ENCODE measurements at places on chromosomes 16 and 17.

DNA sequence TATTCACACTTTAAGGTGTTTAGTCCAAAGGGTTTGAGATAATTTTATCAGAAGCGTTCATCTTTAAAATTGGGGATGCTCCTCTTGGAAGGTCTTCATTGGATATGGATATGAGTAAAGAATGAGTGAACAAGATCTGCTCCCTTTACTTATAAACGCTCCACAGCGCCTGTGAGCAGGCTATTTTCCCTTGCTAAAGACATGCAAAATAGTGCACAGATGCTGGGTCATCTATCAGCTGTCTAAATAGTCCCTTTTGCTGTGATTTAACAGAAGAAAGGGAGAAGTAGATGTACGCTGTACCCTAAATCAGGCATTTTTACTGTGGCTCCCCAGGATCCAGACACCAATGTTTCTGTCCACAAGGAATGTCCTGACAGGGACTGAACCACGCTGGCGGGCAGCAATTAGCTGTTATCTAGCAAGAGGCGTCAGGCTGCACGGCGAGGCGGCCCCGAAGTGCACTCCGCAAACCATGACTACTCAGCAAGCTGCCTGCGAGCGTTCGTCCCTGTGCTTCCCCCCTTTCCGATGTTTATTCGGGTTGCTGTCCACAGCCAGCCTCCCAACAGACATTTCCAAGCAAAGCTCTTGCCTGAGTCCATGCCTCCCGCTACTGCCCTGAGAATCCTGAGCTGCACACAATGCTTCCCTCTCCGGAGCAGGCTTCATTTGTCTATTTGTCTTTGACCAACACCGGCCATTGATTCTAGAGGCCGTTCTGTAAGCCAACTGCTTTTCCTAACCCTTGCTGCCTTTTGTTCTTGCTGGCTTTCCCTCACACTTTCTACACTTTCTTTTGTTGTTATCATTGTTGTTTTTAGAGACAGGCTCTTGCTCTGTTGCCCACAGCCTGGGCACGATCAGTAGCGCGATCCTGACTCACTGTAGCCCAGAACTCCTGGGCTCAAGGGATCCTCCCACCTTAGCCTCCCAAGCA, 55.7 kb upstream of the CNEP1R1 start:
- no peak for DNase-seq

DNA sequence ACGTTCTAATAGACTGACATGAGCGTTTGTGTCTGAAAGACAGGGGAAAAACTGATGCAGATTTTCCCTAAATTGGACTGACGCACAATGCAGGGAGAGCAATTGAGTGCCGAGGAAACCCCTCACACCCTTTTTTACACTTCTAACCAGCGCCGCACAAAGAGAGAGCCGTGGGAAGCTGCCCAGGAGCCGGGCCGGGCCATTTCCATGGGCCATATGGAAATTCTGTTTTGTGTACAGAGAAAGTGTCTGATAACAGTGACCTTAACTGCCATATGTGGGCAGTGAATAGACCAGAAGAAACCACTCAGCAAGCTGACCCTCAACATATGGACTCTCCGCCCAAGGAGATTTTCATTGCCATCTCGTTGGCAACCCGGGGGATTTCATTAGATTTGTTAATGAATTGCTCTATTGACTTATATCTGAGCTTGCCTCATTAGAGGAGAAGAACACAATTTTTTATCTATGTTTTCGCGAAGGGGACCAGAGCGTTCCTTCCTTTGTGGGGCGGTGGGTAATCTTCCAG, 225.9 kb upstream of the IRX3 start:
- no peak for DNase-seq

DNA sequence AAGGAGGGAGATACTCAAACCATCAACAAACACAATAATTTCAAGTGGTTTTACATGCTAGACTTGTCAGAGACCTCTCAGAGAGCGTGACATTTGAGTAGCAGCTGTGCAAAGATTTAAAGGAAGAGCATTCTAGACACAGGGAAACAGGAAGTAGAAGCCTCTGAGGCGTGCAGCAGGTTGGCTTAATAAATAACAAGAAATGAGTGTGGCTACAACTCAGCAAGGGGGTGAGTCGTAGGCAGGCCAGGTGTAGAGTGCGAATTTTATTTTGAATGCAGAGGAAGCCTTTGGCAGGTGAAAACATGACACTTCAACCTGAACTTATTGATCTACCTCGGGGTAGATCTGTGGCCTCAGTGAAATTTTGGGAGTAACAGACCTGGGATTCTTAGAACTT, 73.2 kb upstream of the MRTFB start:
- DNase-seq = peak; percentile 82

DNA sequence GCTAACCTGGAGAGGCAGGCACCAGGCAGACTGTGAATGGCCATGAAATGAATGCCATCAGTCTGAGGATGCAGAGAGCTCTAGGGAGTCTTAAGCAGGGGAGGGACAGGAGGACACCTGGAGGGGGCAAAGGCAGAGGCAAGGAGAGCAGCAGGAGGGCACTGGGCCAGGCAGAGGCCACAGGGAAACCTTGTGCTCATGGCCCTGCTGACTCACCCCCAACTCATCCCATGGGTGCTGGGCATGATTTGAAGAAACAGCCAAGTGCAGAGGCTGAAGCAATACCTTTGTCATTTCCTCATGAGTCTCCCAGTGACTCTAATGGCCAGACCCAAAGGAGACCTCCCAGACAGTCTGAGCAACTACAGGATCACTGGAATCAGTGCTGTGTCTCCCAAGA, 141.4 kb downstream of the TMEM132E start:
- no peak for DNase-seq

GRCh38 chr17:70128727-70129238, 40.5 kb upstream of the KCNJ2 start:
- DNase-seq = no peak

DNA sequence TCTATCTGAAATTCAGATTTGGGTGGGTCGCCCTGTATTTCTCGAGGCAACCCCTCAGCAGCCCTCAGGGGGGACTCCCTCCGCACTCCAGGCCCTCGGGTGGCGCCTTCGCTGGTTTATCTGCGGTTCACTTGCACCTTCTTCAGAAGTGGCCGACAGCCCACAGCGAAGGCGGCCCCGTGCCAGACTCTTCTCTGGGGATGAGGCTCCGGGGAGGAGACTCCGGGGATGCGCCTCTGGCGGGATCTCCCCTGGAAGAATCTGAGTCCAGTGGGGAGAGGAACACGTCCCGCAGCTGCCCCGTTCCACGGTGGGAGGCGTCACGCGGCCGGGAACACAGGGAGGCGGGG, 63.9 kb upstream of the DNAJA2 start:
- no peak for DNase-seq

DNA sequence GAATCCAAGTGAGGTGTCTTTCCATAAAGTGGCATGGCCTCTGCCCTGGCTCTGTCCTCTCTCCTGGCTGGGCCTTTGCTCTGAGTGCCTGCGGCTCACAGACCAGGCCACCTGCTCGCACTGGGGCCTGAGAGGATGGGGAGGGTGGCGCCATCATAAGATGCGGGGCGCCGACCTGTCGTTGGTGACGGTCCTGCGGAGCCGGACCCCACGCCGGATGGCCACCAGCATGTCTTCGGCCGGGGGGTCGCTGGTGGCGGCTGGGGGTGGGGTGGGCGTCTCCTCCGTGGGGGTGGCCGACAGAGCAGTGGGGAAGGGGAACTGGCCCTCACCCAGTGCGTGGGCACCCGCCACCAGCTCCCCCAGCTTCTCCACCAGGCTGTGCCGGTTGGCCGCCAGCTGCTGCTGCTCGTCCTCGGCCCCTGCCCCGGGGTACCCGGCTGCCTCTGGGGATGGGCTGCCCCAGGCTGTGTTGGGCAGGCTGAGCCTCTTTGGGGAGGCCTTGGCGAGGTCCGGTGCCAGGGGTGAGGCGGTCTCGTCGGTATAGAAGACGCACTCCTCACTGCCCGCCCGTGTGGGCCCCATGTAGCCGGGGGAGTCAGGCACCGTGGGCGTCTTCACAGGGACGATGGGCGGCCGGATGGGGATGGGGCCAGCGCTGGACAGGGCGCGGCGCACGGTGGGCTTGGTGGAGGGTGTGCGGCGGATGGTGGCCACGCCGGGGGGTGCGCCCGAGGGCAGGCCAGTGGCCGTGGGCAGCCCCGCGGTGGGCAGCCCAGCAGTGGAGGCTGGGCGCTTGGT, 17.4 kb downstream of the IL34 start:
- no peak for DNase-seq

DNA sequence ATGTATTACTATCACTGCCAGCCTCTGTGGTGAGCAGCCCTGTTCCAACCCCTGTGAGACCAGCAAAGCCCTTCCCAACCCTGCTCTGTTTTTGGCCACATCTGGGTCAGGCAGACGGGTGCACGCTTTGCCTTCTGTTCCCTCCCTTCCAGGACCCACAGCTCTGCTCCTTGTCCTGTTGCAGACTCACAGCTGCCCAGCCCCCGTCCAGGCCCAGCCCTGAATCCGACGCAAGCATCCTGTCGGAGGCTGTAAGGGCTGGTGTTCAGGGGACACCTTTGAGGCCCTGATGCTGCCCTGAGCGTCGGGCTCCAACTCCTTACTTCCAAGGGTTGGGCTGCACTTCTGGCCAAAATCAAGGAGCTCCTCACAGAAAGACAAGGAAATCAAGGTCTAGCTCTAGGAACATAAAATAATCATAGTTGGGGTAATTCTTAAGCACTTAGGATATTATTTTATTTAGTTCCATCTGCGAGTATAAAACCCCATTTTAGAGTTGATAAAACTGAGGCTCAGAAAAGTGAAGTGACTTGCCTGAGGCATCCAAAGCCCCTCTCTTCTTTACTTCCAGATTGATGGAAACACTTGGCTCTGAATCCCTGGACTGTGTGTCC, 14.3 kb upstream of the SRCIN1 start:
- DNase-seq = no peak

DNA sequence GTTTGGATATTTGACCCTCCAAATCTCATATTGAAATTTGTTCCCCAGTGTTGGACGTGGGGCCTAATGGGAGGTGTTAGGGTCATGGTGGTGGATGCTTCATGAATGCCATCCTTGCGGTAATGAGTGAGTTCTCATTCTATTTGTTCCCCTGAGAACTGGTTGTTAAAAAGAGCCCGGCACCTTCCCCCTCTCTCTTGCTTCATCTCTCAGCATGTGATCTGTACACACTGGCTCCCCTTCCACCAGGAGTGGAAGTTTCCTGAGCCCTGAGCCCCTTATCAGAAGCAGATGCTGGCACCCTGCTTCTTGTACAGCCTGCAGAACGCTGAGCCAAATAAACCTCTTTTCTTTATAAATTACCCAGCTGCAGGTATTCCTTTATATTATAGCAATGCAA, 25.6 kb downstream of the PIK3R6 start:
- no peak for DNase-seq

- no peak for DNase-seq
These were observed 16.1 kb downstream of the SGCA start for GRCh38 chr17:50181591-50182560.

GRCh38 chr16:6531067-6531466, 801.6 kb upstream of the RBFOX1 start:
- no peak for DNase-seq

DNA sequence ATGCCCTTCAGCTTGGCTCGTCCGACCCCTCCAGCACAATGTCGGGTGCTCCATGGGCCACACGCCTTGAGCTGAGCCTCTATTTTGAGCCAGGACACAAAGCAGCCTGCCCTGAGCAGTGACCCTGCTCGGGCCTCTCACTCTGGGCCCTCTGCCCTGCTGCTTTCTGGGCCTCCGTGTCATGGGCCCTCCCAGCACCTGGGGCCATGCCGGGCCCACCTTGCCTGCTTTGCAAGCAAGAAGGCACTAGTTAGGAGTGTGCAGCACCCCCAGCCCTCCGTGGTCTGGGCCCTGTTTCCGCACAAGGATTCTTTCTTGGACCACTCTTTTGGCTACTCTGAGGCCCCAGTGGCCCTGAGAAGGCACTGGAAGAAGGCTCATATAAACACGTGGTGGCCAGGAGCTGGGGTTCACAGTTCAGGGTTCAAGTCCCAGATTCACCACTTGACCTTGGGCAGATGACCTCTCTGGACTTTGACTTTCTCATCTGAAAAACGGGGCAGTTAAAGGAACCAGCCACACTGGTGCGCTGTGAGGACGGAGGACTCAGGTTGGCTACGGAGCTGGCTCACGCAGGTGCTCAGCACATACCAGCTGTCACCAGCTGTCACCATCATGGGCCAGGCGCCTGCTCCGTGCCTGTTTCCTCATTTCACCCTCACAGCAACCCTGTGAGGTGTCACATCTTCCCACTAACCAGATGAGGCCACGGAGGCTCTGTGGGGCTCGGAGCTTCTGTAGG, 166.0 kb upstream of the GSE1 start:
- peak; percentile 84 for DNase-seq

GRCh38 chr17:58200024-58200633, 7.6 kb downstream of the EPX start:
- peak; percentile 34 for DNase-seq

Data from SHP77 (cell line).